ENCODE measurements at places on chromosomes 4 and X.

DNA sequence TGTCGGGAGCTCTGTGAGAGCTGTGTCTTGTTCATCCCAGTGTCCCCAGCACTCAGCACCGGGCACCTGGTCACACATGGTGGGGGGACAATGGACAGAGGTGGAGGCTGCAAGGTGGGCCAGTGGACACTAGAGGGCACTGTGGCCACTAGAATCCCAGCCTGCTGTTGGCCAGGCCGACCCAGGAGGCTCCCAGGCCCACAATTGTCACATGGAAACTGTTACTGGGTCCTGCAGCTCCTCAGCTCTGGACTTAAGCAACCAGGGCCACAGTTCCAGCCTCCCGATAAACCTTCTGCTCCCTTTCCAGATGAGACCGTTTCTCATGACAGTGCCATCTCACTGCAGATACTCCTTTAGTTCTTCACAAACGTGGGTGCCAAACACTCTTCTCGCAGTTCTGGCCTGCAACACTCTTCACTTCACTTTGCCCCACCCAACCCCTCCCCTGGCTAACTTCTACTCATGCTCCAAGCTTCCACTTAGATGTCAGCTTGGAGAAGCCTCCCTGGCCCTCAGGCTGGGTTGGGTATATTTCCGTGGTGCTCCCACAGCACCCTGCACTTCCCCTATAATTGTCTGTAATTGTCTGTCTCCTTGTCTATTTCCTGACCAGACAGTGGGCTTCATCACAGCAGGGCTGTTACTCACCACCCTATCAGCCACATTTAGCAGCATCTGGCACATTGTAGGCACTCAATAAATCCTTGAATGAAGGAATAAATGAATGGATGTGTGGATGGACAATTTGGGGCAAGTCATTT is 3.5 kb upstream of the IQSEC2 start:
- peak; percentile 58 for DNase-seq

GRCh38 chrX:100643956-100644860 is at the start of gene SRPX2:
SRPX2 (plus strand) TSS chrX:100644199; CDS start chrX:100646323, 2,124 bp downstream.
- no peak for DNase-seq

DNA sequence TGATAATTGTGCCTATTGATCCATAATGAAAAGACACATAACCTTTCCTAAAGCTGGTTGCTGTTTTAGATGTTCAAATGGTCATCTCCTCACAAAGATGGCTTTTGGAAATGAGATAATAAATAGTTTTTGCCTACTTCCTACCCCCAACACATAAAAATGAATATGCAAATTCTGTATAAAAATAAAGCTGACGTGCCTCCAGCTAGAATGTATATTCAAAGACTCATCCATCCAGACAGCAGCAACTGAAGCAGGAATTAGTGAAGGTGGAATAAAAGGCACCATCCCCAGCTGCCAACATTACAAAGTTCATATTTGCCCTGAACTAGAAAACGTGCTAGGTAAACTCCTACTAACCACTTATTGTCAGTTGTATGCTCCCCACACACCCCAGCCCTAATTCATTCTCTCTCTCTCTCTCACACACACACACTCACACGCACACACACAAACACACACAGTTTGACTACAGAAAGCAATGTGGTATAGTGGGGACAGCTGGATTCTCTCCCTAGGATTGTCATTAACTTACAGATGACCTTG is 53.6 kb downstream of the PCDH19 start:
- DNase-seq = no peak

DNA sequence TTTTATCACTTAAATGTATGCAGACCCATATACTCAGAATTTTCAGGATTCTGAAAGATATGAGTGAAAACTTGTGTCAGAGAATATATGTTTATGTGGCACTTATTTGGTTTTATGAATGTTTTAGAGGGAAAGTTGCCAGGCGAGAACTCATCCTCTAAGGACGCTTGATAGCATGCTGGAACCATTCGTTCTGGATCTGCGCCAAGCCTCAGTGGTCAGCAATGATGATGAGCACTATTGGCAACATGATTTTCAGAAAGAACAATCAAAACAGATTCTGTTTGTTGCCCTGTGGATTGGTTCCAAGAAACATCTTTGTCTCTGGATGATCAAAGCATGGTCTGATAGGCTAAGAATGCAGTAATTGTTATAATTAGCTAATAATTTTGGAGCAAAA is 32.1 kb upstream of the RAPGEF2 start:
- DNase-seq = no peak

DNA sequence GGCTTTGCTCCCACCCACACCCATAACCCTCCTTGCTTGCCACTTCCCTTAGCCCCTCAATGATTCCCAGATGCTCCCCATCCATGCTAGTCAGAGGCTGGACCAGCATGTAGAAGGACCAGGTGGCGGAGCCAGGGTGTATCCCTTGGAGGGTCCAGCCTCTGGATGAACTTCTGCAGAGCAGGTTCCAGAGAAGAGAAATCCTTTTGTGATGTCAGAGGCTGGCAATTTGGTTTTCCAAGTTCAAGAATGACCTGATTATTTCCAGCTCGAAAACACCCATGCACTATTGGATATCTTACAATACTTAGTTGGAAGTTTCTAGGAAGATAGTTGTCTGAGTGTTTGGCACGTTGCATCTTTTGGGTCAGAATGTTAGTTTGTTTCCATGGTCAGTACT is 168.3 kb upstream of the RPS6KA3 start:
- DNase-seq = no peak
